ENCODE measurements at places on chromosomes 1 and 21.

- DNase-seq: no peak
Observed at GRCh38 chr1:39359028-39359570, 132.3 kb upstream of the BMP8A start.

DNA sequence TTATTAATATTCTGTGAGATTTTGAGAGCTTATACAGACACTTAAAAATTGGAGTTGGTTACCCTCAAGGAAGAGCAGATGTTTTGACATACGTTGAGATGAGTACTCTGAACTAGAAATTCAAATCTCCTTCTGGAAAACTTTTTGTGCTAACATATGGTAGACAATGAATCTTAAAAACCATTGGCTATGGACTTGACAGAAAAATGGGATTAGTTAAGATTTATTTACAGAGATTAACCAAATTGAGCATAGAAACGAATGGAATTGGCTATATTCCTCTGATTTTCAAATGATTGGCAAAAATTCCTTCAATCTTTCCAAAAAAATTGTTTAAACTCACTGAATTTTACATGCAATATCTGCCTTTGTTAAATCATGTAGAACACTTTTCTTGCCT, 1392.9 kb downstream of the BRINP3 start:
- DNase-seq: no peak

- no peak for DNase-seq
Observed at GRCh38 chr21:36532769-36533467, 53.0 kb upstream of the CLDN14 start.

DNA sequence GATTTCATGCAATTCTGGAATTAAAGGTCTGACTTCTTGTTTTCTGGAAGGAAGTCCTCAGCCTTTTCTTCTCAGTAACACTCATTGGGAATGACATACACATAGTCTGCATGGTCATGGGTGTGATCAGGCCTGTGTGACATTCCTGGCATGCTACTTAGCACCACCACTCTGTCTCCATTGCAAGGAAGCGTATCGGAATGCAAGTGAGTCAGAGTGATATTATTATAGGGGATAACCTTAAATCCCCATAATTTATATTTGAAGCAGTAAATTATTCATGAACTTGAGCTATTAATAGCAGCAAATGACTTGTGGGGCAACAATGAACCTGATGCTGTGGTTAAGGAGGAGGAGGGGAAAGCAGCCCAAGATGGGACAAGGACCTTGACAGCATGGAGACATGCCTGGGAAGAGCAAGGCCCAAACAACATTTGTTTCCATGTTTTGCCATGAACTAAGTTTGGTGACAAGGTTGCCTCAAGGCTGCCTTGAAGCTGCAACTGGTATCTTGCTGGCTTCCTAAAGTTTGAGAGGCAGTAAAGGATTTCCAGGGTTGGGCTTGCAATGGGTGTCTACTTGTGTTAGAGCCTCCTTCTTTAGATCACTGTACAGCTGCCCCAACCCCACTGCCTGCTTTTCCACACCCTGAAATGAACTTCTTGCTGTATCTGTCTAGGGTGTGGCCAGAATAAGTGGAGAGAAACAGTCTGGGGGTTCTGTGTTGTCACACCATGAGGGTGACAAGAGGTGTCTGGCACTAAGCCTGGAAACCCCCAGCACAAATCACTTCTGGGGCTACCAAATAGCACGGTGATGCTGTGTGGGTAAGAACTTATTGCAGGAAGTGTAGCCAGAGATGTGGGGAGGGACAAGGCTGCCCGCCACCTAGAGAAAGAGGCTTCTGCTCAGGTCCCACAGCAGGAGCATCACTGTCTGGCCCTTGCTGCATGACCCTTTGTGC, 4.6 kb downstream of the MAB21L3 start:
- DNase-seq: no peak

DNA sequence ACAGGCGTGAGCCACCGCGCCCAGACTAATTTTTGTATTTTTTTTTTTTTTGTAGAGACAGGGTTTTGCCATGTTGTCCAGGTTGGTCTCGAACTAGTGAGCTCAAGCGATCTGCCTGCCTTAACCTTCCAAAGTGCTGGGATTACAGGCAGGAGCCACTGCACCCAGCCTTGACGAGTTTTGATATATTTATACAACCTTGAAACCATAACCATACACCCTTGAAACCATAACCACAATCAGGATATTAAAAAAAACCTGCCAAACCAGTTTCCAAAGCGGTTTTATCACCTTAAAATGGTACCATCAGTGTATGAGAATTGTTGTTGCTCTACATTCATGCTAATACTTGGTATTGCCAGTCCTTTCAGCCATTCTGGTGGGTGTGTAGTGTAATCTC, 3.7 kb upstream of the PHACTR4 start:
- DNase-seq: no peak

- no peak for DNase-seq
Observed at GRCh38 chr1:32291145-32291707, 657 bp upstream of the HDAC1 start.

DNA sequence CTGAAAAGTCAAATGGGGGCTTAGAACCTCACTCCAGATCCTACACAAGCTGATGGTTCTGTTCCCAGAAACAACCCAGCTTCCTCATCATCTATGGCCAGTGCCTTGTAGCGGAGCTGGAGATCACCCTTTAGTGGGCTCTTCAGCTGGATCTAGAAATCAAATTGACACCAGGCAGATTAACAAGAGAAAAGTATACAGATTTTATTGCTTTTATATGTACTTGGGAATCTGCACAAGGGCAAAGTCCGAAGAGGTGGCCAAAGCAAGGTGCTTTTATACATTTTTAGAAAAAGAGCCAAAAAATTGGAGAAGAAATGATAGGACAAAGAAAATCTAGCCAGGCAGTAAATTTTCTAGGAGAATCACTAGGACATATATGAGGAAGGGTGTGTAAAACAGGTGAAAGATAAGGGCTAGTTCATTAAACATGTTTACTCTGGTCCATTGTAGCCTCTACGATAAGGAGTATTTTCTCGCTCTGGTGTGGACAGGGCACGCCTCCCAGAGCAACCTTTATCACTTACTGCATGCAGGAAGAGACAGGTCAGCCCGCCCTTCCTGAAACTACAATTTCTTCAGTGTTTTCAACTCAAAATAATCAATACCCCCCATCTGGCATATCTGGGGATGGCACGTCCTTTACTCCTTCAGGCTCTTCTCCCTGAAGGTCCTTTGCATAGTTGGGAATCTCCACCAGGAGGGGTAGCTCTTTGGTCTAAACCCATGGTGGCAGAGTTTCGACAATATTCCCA, 14.0 kb upstream of the LGALS8 start:
- DNase-seq: no peak

GRCh38 chr21:27291006-27291405, 324.1 kb upstream of the ADAMTS5 start:
- no peak for DNase-seq

- no peak for DNase-seq
Observed at GRCh38 chr1:220827445-220828178, 40.9 kb downstream of the MTARC1 start.

Data from effector CD4-positive, alpha-beta T cell (primary cell).